Bone marrow (tissue), 2 donors: ENCODE measurements at places on chromosomes 1 and 21.

GRCh38 chr1:84298328-84298683 lies 3.2 kb upstream of the SAMD13 start:
- peak; percentile 19 for DNase-seq

DNA sequence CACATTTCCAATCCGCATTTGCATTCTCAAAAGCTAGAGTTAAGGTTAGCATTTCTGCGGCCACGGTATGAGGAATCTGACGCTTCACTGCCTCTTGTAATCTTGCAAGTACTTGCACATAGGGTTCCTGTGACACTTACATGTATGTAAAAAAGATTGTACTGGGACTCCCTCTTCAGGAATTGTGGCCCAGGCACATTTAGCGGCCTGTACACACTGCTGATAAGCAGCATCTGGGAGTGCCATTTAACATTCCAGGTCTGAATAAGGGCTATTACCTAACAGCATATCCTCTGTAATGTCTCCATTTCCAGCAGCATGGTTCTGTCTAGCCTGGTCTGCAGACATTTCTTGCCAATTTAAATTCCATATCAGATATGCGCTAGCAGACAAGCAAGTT lies 75.7 kb downstream of the AXDND1 start:
- no peak for DNase-seq

DNA sequence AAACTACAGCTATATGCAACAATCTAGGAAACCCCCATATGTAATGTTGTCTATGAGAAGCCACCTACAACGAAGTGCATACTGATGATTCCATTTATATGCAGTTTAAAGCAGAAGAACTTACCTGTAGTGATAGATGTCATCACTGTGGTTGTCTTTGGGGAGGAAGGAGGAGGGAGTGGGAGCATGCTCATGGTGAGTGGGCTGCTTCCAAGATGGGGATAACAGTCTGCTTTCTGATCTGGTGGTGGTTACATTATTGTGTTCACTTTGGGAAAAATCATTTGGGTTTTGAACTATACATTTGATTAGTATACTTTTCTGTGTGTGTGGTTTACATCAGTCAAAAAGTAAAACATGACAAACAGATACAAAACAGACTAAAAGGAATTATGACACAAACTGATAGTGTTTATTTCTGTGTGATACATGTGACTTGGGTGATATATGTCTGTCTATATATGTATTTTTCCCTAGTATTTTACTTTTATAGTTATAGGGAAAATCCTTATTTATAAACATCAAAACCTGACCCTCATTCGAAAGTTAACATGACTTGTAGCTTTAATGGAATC lies 184.7 kb downstream of the VPS13D start:
- no peak for DNase-seq

GRCh38 chr1:156807627-156808026 lies 9.0 kb downstream of the SH2D2A start:
- DNase-seq = no peak

- DNase-seq = no peak
These were observed 204.5 kb upstream of the LRRC7 start for GRCh38 chr1:69363236-69363635.

GRCh38 chr1:213623064-213623581 lies 364.6 kb upstream of the PROX1 start:
- no peak for DNase-seq

- DNase-seq = no peak
These were observed 197.6 kb upstream of the UBE2U start for GRCh38 chr1:64005801-64006200.

GRCh38 chr1:54791880-54792522 lies 9.1 kb downstream of the TTC22 start:
- DNase-seq = peak; percentile 43

GRCh38 chr1:23657659-23658275 lies 33.8 kb upstream of the RPL11 start:
- no peak for DNase-seq

DNA sequence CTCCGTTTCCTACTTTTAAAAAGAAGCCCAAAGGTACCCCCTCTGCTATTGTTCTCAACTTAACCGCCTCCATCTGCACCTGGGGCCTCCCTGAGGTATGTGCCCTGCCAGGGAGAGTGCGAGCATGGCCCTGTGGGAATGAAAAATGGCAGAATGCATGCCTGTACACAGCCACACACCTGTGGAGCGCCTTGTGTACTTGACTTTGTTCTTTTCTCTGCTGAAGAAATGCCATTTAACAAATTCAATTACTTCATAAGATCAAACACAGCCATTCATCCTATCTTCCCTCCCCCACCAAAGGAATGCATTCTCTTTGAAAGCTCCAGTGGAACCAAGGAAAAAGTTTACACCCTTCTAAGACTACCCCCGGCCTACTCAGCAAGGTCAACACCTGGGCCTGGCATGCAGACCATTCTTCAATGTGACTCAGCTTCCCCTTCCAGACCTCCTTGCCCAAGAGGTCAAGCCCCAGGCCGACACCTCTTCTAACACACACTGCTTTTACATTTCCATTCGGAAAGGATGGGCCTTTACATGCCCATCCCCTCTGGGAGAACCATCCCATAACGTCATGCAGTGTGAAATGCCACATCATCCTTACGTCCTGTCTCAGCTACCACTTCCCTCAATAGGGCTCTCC lies 123.7 kb downstream of the SMYD2 start:
- DNase-seq = no peak

DNA sequence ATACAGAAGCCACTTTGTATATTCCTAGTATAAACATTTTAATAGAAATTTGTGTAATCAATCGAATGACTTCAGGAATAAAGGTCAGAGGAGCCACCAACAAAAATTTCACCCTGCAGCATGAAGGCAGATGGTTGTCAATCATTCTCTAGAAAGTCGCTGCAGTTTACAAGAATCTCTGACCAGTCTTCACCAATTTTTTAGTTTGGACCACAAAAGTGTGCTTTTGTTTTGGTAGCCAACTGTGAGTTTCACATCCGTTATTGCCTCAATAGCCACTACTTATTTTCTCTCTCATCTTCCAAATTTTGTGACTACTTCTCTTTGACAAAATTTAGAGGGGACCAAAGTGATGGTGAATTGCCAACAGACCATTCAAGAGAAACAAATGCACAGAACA lies 1155.6 kb downstream of the AMY1C start:
- no peak for DNase-seq

DNA sequence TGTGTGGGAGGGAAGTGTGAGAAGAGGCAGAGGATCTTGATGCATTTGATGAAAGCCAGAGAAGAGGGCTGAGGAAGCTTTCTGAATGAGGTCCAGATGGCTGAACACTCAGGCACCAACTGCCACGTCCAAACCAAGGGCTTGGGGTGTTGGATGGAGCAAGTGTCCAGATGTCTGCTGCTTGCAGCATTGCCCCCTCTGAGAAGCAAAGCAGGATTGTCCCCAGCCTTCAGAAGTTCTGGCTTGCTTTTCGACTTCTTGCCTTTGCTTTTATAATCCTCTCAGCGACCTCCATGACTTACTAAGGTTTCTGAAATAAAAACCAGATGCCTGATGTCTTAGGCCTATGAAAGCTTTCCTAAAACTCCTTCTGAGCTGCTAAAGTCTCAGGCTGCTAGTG lies 182.5 kb downstream of the HUNK start:
- DNase-seq = no peak

- DNase-seq = no peak
These were observed 66.6 kb downstream of the PIK3CD start for GRCh38 chr1:9718006-9718680.

GRCh38 chr1:224541901-224542630 lies 74.1 kb upstream of the CNIH3 start:
- DNase-seq = no peak

DNA sequence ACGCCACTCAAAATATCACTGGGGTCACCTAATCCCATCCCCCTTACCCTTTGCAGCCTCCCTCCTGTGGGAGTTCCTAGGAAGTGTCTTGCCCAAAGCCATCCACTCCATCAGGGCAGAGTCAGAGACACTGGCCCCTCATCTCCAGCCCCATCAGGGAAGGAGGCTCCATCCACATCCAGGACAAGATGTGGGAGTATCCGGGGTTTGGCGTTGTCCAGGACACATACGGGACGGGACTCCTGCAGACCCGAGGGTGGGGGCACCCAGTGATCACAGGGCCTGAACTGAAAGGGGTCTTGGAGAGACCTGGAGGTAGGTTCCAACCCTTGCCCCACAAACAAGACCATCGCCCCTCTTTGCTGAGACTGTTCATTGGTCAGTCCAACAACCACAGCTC lies 348.2 kb downstream of the MATN1 start:
- no peak for DNase-seq

GRCh38 chr1:64097859-64098258 lies 105.6 kb upstream of the UBE2U start:
- no peak for DNase-seq

GRCh38 chr1:12178511-12178910 lies 11.7 kb downstream of the TNFRSF1B start:
- DNase-seq = no peak
